Naive thymus-derived CD8-positive, alpha-beta T cell (primary cell): ENCODE measurements at places on chromosomes 2 and 18.

DNA sequence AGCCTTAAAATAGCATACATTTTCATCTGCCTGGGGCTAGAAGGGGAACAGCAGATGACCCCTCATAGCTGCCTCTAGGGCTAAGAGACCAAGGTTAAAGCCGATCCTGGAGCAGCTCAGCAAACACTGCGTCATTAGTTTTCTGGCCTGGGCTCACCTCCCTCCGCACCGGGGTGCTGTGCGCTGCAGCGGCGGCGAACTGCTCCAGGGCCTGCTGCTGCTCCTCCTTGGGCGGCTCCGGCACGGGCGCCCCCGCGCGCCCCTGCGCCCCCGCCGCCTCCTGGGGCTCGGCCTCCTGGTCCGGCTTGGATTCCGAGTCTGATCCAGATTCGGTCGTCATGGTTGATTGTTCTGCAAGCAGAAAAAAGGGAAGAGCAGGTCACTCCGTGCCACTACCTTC, 55.0 kb downstream of the EPB41L3 start:
- DNase-seq, result no peak

DNA sequence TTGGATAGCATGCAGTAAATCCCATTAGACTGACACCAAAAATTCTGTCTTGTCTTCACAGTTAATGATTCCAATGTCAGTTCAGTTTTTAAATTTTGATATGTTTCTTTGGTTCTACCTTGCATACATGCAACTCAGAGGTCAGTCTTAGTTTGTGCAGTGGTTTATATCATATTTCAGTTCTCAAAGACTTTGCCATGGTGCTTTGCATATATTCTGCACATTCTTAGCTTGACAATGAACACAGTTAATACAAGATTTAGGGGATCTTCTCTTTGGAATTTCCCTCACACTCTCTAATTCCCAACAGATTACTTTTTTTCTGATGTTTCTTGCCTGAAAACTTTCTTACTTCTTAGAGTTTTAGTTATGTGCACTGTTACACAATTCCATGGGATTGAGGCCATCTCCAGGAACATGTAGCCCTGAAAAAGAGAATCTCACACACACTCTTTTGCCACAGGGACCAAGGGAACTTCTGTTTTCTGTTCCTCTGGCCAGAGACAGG, 17.3 kb downstream of the NOL4 start:
- DNase-seq, result no peak

- DNase-seq, result no peak
Measured at GRCh38 chr2:102451968-102452367, 21.1 kb upstream of the SLC9A4 start.

DNA sequence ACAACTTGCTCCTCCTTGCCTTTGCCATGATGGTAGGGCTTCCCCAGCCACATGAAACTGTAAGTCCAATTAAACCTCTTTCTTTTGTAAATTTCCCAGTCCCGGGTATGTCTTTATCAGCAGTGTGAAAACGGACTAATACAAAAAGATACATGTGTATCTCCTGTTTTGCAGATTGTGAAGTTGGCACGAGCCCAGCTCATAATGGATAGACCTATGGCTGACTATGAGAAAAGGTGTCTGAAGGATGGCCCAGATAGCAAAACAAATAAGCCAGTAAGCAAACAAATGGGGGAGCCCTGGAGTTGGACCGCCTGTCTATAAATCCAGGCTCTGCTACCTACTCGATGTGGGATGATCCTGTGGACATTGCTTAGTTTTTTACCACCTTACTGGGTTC, 15.5 kb upstream of the PRKCE start:
- no peak for DNase-seq

- DNase-seq, result no peak
Measured at GRCh38 chr2:62688771-62689170, 16.7 kb upstream of the EHBP1 start.

DNA sequence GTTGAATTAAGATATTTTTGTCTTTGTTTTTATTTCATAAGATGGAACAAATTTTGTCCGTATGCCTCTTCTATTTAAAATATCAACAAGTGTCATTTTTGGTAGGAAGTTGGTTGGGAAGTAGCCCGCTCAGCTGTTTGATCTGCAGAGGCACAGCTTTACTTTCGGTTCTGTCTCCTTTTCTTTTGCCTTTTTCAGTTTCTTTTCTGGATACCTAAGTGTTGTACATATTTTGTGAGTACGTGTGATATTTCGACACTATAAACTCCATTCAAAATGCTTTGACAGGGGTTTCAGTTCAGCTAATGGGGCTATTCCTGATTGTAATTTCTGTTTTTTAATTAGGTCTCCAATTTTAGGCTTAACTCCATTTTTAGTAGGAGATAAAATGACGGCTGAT, 1785.0 kb upstream of the LRRTM1 start:
- no peak for DNase-seq

DNA sequence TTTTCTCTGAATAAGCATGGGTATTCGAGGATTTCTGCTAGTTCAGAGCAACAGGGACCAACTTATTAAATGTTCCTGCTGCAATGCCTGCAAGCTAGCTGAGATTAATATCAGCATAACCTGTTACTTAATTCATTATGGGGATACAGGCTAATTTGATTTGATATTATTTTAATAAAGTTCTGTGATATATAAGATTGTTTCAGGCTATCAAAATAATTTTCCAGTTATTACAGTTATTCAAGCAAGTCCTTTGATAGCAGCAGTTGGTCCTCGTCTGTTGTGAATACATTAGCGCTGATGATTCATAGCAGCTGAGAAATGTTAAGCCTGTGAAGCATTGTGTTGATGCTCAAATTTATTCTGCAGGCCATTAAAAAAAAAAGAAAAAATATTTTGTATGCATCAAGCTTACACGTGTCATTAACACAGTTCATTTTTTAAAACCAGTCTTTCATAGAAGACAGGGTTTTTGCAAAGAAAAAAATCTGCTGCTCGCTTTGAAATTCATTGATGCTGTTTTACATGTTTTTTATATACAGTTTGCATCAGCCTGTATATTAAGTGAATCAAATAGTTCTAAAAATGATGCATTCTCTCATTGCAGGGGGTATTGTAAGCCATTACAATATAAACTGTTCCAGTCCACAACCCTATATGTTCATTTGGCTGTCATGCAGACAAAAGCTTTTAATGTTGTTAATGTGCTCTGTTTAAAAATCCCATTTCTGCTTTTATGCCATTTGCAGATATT, 482.5 kb downstream of the BCL11A start:
- DNase-seq, result no peak

GRCh38 chr2:58636872-58637271, 395.7 kb upstream of the FANCL start:
- no peak for DNase-seq

DNA sequence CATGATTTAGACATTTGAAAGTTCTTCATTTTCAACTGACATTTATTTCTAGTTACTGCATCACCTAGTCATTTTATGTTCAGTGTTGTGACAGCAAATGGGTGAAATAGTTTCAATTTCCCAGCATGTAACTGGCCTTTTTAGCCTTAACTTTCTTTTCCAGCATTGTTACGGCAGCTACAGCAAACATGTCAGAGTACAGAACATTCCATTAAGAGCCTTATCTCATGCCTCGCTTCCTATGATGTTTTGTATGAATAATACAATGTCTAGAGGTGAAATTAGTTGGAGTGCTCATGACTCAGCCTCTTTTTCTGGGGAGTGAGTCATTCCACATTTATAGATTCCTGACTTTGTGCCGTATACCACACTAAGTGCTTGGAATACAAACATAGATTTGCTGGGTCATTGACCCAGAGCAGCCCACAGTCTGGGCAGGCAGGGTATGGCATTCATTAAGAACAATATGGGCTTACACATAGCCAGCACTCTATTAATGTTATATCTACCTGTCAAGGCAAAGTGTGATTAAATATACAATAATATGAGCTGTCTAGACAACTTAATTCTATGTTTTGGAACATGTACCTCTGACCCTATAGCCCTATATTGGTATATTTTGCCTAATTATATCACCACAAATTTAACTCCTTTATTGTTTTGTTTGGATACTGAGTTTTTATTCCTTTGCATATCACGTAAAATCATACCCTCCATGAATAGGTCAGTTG, 72.2 kb downstream of the MAP2 start:
- no peak for DNase-seq

DNA sequence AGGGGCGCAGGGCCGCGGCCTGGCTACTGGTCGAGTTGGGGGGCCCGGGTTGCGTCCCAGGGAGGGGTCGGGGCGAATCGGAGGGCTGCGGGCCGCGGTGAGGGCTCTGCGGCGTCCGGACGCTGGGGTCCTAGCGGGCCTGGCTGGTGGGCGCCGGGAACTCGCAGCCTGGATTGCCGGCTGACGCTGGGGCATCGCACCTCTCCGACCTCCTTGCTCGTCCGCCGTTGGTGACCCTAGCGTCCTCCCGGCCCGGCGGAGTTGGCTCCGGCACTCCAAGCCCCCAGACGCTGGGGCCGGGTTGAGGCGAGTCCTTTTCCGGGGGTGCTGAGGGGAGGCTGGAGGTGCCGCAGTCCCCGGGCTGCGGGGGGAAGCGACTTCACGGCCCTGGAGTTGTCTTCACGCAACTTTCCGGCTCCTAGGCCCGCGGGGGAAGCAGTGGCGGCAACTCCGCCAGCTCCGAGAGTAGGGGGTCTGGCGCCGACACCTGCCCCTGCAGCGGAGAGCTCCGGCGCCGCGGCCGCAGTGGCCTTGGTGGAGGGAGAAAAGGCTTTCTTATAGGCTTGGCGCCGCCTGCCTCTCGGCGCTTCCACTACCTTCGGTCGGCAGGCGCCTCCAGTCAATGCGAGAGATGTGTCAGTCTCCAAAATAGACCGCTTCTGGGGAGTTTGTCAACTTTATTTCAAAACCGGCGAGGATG, 70.3 kb downstream of the HAUS1 start:
- peak; percentile 8 for DNase-seq

- DNase-seq, result no peak
Measured at GRCh38 chr2:84057917-84058560, 401.0 kb downstream of the SUCLG1 start.

DNA sequence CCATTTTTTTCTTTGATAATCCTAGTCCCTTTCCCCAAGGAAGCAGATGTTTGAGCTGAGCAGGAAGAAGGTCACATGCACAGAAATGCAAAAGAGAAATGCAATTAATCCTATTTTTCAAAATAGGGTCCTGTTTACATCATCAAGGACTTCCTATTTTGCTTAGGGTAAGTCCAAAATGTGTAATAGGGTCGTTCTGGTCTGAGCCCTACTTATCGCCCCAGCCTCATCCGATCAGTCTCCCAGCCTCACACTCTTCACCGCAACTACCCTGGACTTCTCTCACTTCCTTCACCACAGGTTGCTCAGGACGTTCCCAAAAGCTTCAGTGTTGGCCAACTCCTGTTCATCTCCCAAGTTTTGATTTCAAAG, 32.8 kb downstream of the FOSL2 start:
- DNase-seq, result no peak

GRCh38 chr2:128410035-128410757, 91.5 kb upstream of the HS6ST1 start:
- no peak for DNase-seq

GRCh38 chr2:44582363-44583008, 220.7 kb downstream of the CAMKMT start:
- DNase-seq, result no peak

DNA sequence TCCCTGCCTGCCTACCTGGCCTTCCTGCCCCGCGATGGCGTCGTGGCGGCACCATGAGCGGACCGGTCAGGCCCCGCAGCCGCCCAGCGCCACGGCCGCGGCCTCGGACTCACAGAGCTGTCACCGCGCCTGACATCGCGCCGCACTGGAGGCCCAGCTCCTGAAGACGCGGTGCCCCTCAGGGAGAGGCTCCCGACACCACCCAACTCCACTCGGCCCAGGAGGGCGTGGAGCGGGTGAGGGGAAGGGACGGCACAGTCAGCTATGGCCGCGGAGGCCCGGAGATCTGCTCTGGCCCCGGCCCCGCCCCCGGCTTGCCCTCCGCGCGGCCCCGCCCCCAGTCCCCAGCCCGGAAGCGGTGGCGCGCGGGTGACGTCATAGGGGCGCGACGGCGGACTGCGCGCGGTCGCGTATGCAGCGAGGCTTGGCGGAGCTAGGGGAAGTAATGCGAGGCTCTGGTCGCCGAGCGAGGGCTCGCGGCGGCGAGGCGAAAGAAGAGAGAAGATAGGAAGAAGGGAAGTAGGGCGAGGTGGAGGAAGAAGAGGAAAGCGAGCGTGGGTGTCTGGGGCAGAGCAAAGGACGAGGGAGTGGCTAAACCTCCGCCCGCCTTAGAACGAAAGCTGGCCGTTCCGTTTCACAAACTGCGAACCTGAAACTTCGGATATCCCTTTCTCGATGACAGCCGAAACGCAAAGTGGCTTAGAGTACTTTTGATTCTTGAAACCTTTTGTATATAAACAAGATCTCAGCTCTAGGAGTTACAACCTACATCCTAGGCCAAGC, at the start of gene SLC35F5:
Gene SLC35F5, minus strand, starts transcription at position 288 of the 783 bp plus-strand sequence. Its CDS starts 233 bp downstream, at position 55.
- DNase-seq, result peak; percentile 92

DNA sequence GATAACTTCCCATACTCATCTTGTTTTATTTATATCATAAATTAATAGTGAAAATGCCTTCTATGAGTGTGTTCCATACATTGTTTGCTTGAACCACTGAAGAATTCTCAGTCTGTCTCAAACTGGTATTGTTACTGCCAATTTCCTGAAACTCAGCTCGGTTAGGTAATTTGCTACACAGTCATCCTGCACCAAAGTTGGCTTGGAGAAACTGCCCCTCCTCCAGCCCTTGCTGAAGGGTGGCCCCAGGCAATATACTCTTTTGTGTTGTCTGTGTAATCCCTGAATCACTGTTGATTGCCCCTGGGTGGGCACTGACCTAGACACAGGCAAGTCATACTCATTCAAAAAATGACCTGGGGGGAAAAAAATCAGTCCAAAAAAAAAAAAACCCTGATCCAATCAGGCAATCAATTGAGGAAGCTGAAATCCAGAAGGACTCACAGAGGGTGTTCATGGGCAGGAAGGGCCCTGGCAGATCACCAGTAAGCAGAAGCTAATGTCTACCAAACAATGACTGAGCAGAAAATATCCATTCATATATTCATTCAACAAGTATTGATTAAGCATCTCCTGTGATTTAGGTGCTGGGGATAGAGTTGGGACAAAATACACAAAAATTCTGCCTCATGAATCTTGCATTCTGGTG, 3.8 kb upstream of the SESTD1 start:
- no peak for DNase-seq

- DNase-seq, result no peak
Measured at GRCh38 chr18:12011957-12012549, 30.7 kb downstream of the IMPA2 start.

DNA sequence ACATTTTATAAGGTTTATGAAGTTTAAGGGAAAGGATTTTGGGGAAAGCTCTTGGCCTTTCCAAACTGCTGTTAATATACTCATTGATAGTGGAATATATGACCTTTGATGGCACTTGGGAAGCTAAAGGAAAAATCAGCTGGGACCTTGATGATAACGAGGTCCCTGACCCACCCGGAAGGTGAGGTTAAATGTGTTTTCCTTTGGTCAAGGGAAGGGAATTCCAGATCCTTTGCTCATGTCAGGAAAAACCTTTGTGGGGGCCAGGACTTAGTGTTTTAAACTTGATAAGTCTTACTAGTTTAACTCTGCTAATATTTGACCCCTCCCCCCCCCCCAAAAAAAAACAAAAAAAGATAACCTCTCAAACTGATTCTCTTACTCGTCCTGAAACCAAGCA, 50.7 kb downstream of the CRIM1 start:
- no peak for DNase-seq
